ENCODE measurements at places on chromosomes 16 and 17.
A peak's percentile ranks its signal among the peaks of the same experiment; 100 is the strongest.

DNA sequence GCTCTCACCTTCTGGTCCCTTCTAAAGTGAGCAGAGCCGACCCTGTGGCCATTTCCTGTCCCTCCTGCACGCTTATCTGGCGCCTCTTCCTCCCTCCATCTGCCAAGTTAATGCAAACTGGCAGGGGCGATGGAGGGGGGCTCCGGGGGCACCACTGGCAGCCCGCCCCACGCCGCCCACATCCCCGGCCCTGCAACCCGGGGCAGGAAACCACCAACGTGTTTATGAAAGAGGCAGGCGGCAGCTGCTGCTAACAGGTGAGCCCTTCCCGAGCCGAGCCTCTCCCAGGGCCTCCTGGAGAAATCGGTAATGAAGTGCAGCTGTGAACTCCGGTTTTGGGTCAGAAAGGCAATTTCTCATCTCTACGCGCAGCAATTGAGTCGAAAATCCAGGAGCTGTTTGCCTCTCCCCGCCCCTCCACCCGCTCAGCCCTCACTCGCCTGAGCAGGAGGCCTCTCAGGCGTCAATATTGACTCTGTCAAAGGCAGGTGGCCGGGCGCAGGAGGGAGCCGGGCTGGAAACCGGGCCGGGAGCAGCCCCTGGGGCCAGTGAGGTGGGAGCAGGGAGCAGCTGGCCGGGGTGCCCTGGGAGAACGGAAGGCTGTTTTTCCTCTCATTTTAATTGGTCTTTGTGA, 164.4 kb upstream of the GSE1 start:
- peak; percentile 74 for DNase-seq

DNA sequence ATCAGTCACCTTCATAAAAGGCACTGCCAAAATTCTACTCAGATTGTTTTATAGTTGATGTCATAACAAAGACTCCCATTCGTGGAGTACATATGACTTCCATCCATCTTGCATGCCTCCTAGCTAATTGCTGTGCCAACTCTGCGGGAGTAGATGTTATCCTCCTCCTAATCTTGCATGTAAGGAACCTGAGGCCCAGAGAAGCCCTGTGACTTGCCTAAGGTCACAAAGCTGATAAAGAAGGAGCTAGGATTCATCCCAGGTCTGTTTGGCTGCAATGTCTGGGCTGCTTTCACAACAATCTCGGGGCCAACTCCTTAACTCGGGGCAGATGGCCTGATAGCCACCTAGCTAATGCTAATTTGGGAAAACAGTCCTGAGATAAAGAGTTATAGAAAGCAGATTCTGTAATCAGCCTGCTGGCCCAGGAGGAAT, 87.3 kb downstream of the YPEL2 start:
- DNase-seq: no peak

GRCh38 chr17:79382313-79382712, 228.5 kb downstream of the RBFOX3 start:
- DNase-seq: no peak

DNA sequence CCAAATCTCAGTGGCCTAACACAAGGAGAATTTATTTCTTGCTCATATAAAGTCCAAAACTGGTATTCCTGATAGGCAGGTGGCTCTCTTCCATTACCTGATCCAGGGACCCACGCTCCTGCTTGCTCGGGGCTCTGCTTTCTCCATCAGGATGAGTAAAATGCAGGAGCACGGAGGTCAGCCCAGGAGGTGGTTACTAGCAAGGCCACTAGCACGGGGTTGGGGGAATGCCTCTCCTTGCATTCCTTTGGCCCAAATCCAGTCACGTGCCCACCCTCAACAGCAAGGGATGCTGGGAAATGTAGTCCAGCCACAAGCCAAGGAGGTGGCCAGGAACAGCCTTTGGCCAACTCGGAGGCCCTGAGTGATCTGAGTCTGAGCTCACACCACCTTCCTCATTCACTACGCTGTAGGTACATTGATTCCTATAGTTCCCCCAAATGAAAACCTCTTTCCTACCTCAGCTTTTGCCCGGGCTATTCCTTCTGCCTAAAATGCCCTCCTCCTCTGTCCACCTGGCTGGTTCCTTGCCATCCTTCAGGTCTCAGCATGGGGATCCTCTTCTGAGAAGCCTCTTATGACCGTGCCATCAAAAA, 38.3 kb upstream of the HAPSTR1 start:
- DNase-seq: peak; percentile 69

DNA sequence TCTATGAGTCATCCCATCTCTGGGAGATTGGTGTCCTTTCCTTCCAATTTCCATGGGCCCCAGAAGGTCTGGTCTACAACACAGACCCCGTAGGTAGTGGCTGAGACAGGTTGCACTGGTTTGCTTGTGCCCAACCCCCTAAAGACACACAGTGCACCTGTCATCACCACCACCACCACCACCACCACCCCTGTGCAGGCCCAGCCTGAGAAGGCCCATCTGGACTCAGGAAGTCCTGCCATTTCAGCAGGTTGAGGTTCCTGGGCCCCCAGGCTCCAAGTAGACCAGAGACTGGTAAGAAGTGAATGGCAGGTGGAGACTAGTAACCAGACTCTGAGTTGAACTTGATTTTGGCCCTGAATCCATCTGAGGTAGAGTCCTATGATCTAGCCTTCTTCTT, 25.9 kb upstream of the PHB1 start:
- DNase-seq: no peak

DNA sequence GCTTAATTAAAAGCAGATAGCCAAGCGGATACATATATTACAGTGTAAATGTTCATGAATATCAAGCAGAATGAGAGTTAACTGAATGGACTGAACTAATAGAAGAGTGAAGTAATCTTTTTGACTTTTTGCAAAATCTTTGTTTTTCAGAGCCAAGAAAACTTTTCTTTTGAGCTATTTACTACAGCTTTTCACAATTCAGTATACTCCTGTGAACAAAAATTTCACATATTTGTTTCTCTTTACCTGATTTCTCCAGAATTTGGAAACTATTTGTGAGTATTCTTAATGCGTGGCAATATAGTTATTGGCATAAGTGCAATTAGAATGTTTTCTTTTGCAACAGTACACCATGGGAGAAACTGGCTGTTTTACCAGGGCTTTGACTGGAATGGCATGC, 9.1 kb upstream of the DUXB start:
- no peak for DNase-seq

- DNase-seq: no peak
Observed at GRCh38 chr16:87958632-87959031, 7.4 kb downstream of the BANP start.

- DNase-seq: no peak
Observed at GRCh38 chr16:5072334-5073278, 963 bp downstream of the ALG1 start.

- no peak for DNase-seq
Observed at GRCh38 chr17:17798573-17799255, 38.1 kb downstream of the SREBF1 start.

DNA sequence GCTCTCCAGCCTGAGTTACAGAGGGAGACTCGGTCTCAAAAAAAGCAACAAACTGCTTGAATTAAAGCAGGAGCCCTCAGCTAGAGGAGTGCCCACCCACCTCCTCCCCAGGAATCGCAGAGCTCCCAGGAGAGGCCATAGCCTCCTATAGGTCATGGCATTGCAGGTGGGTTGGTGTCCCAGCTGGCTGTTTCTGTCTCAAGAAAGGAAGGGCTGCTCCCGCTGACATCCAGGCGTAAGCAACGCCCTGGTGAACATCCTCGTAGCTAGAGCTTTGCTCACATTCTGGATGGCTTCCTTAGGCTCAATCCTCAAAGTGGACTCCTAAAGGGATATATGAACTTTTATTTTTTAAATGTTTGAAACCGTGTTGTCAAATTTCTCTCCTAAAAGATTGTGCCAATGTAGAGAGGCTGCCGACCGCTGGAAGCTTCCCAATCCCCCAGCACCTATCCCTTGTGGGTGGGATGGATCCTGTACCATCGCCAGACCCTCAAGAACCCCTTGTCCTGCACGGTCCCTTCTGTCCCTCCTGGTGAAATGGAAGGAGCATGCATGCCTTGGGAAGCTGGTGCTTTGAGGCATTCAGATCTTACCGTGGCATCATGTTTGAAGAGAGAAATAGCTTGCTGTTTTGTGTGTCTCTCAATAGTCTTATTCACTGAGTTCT, 5.9 kb downstream of the NLRC5 start:
- DNase-seq: no peak

- no peak for DNase-seq
Observed at GRCh38 chr17:45104907-45105624, 27.2 kb downstream of the PLCD3 start.

GRCh38 chr16:54136276-54136625, 150.3 kb downstream of the IRX3 start:
- DNase-seq: no peak

DNA sequence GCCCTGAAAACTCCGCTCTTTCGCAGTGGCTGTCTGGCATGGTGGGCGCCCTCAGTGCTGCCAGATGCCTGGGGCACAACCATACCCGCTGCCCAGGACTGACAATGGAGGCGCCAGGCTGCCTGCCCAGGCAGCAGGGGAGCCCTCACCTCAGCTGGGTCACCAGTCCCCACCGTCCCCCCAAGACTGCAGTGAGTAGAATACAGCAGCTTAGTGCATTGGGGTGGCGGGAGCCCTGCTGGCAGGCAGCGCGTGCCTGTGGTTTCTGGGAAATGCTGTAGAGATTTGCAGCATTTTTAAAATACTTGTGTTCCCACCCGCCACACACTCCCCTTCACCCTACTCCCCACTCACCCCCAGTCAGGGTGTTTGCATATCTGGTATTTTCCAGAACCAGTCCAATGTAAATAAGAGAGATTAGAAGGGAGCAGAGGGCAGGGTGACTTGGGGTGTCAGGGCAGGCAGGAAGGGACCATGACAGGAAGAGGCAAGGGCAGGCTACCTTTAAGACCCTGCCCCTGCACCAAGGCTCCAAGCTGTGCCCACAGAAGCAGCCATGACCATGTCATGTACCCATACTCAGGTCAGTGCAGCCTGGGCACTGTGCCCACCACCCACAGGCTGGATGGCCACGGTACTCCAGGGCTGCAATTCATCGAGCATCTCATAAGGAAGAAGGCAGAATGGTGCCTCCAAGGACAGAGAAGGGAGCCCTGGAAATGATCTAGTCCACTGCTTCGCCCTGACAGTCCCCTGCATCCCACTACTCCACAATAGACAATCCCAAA, 21.5 kb downstream of the MYO18A start:
- DNase-seq: no peak

- no peak for DNase-seq
Observed at GRCh38 chr16:4087099-4087885, 28.9 kb downstream of the ADCY9 start.

DNA sequence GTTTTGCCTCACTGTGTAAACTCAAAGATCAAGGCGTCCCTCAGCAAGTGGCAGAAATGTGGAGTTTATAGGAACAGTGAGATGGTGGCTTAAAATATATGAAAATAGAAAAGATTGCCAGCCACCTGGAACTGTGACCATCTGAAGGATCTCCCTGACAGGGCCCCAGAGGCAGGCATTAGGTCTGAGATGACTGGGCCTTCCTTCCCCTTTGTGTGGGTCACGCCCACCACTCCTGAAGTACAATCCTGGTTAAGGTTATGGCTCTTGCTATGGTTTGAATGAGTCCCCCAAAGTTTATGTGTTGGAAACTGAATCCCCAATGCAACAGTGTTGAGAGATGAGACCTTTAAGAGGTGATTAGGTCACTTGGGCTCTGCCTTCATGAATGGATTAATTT, 6.4 kb downstream of the ST6GALNAC2 start:
- DNase-seq: no peak

- no peak for DNase-seq
Observed at GRCh38 chr17:81385320-81386111, 9.7 kb upstream of the BAHCC1 start.

DNA sequence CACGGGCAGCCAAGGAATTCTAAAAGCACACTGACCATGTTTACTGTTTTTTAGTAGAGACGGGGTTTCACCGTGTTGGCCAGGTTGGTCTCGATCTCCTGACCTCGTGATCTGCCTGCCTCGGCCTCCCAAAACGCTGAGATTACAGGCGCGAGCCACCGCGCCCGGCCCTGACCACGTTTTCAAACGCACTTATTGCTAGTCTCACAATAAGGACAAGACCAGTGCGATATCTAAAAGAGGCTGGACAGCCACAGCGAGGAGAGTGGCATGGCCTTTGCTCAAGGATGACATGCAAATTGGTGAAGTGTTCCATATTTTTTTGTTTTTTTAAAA, 35.0 kb upstream of the CLEC18B start:
- DNase-seq: no peak

- peak; percentile 35 for DNase-seq
Observed at GRCh38 chr16:67562526-67562917, at the start of gene CTCF. TSS of gene CTCF (plus strand) at chr16:67562526. CDS start at chr16:67610833, 48,307 bp downstream.

DNA sequence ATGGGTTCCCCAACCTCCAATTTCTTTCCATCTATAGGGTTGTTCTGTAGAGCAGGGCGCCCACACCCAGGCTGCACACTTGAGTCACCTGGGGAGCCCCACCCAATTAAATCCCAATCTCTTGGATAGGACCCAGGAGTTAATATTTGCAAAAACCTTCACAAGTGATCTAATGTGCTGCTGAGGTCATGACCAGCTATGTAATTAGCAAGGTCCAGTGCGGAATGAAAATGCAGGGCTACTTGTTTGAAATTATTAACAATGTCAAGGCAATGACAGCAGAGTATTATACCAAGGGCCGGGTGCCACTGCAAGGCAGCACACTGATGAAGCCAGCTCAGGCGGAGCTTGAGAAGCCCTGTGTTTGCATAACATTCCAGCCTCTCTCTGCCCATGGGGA, 302.7 kb downstream of the MAF start:
- no peak for DNase-seq
